H1 (cell line): ENCODE measurements at places on chromosomes 16 and 17. TPM values are rescaled to one million over a fixed set of nuclear protein-coding genes. Genes with fewer than 3 reads are reported as not detected.

DNA sequence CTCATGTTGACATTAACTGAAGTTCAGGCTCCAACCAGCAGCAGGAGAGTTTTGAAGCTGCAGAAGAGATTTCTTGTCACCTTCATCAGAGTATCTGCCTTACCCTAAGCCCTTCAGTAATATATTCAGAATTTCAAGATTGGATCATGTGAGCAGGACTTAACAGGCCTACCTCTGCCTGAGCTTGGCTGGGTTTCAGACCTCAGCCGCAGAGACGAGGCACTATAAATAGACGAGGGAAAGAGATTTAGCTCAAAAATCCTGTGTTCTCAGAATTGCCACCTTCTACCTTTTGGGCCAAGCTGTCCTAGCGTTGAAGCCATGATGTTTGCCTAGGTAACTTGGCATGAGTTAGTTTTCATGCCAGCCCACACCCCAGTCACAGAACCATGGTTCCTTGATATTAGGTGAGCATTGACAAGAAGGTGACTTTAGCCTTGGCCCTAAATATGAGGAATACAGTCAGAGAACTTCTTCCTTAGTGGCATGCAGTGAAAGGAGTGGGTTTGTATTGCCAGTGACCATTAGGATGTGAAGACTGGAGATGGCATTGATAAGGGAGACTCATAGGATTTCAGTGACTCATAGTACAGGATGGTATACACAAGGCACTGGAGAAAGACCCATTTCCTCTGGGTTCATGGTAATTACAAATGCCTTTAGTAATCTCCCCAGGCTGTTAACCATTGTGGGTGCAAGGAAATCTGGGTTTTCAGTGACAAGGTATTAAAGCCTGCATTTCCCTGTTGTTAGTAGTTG lies 224.3 kb downstream of the MSI2 start:
- DNase-seq = no peak

GRCh38 chr16:85114909-85115567 lies 2.8 kb upstream of the CIBAR2 start:
- DNase-seq = peak; percentile 83

The HNF1B gene
- total RNA-seq = 0.13 TPM in 1 of 2 replicates, not detected in the other

DNA sequence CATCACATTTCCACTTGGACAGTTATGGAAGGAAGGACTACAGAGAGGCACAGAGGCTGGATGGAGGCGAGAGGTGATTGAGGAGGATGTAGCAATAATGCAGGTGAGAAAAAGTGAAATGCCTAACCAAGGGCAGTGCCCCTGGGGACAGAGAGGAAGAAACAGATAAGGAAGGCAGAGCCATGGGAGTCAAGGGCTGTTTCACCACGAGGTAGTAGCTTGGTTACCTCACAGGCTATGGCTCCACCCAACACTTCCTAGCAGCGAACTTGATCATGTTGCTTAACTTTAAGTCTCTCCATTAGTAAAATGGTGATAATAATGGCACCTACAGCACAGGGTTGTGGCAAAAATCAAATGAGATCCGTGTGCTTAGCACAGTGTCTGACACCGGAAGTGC lies 83.9 kb downstream of the YPEL2 start:
- DNase-seq = no peak

- no peak for DNase-seq
Measured at GRCh38 chr17:56230660-56231059, 77.4 kb downstream of the ANKFN1 start.

The DLX4 gene
- total RNA-seq = 0.80 and 0.88 TPM in 2 replicates

DNA sequence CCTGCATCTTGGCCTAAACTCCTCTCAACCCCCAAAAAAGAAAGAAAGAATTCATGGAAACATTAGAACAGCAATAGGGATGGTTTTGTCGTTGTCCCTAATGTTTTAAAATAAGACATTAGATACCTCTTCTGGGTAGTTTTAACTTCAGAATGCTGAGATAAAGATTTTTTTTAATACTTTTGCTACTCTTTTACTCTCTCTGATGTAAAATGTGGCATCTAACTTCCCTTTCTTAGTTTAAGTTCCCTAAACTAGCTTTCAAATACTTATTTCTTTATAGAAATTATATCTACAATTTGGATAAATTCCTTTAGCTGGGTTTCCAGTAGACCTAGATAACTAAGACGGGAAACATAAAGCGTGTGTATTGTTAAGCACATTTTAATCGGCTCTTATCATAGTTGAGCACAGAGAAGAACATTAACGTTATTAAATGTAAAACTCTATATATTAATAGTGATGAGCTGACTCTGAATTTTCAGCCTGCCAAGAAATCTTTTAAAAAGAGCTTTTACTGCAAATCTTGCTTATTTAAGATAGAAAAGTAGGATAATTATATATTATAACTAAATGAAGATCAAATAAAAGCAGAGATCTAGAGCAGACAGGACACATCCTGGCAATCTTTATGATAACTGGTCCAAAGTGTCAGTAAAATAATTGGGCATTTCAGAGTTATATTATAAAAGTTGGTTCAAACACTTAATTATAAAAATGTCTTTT lies 183.2 kb downstream of the CYB561 start:
- no peak for DNase-seq

DNA sequence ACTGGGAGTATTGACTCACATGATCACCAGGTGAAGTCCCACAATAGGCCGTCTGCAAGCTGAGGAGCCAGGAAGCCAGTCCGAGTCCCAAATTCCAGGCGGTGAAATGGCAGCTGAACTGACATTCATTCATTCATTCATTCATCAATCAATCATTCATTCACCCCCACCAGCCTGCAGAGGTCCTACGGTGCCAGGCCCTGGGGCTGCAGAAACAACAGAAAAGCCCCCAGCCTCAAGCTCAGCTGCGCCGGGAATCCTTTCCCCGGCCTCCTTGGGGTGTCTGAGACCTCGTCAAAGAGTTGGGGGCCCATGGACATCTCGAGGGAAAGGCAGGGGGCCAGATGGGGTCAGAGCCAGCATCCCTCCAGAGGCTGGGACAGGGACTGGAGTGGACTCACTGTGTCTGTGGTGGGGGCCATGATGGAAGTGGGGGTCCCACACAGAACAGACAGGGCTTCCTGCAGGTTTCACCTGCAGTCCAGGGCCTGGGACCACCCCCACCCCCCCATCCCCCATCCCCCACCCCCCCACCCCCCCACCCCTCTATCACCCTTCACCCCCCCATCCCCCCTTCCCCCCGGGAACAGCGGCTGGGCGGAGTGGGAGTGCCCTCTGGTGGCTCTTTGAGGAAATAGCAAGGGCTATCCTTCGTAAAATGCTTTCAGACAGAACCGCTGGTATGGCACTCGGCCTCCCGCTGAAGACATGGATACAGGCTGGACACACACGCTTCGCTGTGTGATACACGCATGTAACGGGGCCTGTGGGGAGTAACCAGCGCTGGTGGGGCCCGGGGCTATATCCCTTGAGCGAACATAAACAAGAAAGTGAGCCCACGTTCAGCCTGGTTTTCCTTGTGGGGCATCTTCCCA lies 8.5 kb upstream of the ZC3H18 start:
- peak; percentile 74 for DNase-seq

The TMC5 gene
- total RNA-seq = 1.8 and 3.9 TPM in 2 replicates

The WWOX gene
- 16.7 and 17.2 TPM in 2 replicates for total RNA-seq
